ENCODE measurements at places on chromosomes 7 and 10.

GRCh38 chr7:153002572-153002971 is 243.0 kb downstream of the ACTR3B start:
- DNase-seq = no peak

GRCh38 chr7:74579800-74580685 is 77.5 kb upstream of the GTF2I start:
- DNase-seq = peak; percentile 67

GRCh38 chr10:3354174-3354900 is 181.8 kb upstream of the PITRM1 start:
- DNase-seq = no peak

- DNase-seq = peak; percentile 77
Measured at GRCh38 chr10:73262105-73262730, 9.8 kb upstream of the MRPS16 start.

DNA sequence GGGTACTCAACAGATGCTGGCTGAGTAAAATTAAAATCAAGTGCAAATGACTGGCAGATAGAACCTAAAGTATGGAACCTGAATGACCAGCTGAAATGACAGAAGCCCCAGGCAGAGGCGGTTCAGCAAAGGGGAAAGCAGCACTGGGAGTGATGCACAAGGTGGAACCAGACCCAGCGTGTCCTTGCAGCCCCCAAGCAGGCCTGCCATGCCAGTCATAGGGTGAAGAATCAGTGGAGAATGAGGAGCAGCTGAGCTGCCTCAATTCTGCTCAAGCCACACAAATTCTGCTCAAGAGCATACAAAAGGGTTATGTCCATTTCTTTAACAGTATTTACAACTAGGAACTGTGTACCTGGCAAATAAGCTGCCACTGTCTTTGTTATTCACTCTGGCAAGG is 8.7 kb downstream of the ACTR1A start:
- DNase-seq = no peak

DNA sequence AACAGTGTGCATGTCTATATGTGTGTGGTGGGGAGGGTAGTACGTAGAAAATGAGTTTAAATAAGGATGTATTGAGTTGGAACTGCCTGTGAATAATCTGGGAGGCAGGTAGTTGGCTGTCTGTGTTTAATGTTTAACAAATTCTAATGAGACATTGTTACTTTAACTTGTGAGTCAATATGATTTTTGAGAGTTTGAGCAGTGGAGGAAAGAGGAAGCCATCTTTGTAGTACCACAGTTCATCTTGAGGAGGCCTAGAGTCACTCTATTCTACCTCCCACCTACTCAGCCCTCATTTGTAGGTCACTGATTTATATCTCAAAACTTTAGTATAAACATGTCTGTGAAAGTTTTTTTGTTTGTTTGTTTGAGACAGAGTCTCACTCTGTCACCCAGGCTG is 129.9 kb upstream of the ITGB1 start:
- DNase-seq = no peak

GRCh38 chr10:3972460-3973301 is 187.7 kb upstream of the KLF6 start:
- peak; percentile 41 for DNase-seq

DNA sequence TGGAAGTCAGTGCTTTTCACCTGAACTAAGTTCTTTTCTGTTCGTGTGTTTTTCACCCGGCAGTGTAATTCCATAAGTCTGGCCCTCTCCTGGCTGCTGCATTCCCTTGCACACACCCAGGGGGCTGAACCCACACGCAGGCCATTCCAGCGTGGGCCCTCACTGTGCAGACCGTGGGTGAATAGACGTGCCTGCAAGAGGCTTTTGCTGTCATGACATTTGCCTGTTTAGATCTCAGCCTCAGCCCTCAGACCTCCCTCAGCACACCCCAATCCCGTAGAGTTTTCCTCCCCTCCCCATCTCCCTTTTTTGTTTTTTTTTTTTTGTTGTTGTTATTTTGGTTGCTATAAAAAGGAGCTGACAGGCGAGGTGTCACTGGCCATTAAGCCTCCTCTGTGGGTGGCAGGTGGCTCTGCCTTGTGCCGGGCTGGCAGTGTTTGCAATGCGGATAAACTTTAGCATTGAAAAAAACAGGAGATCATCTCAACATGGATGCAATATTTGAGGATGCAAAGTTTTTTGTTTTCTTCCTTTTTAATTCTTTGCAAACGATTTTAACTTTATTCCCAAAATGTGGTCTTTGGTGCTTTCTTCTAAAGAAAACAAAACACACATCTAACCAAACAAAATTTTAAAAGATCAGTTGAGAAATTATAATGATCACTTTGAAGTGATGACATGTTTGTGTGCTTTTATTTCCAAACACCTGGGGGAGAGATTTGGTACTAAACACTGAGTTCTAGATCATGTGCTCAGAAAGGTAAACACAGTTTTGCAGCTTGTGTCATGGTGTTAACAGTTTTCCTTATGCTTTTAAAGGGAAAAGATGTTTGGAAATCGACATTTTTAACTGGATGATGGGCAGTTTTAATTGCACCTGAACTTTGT is 58.8 kb downstream of the WDR37 start:
- DNase-seq = no peak

GRCh38 chr7:153382641-153383101 is 623.1 kb downstream of the ACTR3B start:
- no peak for DNase-seq

Data from trophoblast cell (in vitro differentiated cells and primary cell).